Stimulated activated CD8-positive, alpha-beta memory T cell treated with anti-CD3 and anti-CD28 coated beads, Interleukin-2, amount 100 ng/mL, for 1 hour (primary cell): ENCODE measurements at places on chromosomes 3 and 15.
A peak's percentile ranks its signal among the peaks of the same experiment; 100 is the strongest.

- DNase-seq = no peak
These were observed 40.7 kb upstream of the TBC1D21 start for GRCh38 chr15:73832657-73833056.

GRCh38 chr3:48782046-48782445 lies 65.0 kb upstream of the IP6K2 start:
- DNase-seq = no peak

GRCh38 chr3:32428092-32429068 lies 36.7 kb downstream of the CMTM7 start:
- DNase-seq = no peak

GRCh38 chr3:54665016-54665600 lies 262.8 kb downstream of the LRTM1 start:
- no peak for DNase-seq

GRCh38 chr3:39978308-39978707 lies 168.9 kb downstream of the MYRIP start:
- DNase-seq = no peak

GRCh38 chr3:61847784-61848462 lies 286.6 kb downstream of the PTPRG start:
- no peak for DNase-seq

DNA sequence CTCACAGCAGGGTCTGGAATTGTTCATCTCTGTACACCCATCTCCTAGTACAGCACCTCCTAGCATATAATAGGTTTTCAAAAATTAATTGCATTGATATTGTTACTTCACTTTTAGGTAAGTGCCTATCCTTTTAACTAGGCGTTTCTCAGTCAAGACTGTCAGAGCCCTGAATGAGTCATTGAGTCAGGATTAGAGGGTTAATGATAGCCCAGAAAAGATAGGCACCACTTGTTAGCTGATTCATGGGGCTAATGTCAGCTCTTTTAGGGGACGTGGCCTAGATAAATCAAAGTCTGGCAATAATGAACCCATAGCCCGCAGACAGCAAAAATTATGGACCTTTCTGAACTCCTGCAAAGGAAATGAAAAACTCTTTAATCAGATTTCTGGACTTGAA lies 42.9 kb downstream of the TIMP4 start:
- DNase-seq = no peak

DNA sequence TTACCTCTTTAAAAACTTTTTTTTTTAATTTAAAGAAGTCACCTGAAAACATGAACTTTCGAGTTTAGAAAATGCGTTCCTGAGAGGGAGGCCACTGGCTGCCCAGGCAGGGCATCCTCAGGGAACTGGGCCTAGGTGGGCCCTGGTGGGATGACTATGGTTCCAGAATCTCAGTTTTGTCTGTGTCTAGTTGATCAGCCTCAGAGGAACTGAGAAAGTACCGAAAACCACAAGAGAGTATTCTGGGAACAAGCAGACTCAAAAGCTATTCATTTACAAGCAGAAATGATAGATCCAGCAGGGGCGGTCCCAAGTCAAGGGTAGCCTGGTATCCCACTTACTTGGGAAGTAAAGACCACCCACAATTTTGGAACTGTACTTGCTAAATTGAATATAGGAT lies 10.5 kb downstream of the WWTR1 start:
- DNase-seq = no peak

DNA sequence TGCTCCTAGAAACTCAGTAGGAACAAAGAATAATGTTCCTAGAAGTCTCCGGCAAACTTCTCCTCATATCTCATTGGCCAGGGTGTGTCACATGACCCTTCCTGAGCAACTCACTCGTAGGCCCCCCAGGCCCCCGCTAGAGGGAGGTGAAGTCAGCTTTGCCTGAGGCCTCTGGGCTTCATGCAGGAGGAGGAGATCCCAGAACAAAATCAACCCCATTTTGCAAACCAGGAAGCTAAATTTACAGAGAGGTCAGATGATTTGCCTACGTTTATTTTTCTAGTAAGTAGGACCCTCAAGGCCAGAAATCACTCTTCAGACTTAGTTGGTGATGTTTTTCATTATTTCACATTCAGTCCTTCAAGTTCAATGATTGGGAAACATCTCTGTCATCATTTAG lies 99.1 kb downstream of the SSR3 start:
- DNase-seq = no peak

DNA sequence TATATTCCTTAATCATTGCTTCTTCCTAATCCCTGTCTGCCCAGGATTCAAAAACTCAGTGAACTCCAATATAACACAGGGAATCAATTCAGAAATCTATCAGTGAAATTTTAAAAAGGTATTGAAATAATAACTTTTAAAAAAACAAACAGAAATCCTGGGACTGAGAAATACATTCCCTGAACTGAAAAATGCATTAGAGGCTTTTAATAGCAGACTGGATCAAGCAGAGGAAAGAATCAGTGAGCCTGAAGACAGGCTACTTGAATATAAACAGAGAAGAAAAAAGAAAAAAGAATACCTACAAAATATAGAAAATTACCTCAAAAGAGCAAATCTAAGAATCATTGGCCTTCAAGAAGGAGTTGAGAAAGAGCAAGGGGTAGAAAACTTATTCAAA lies 54.7 kb downstream of the CEP70 start:
- no peak for DNase-seq

DNA sequence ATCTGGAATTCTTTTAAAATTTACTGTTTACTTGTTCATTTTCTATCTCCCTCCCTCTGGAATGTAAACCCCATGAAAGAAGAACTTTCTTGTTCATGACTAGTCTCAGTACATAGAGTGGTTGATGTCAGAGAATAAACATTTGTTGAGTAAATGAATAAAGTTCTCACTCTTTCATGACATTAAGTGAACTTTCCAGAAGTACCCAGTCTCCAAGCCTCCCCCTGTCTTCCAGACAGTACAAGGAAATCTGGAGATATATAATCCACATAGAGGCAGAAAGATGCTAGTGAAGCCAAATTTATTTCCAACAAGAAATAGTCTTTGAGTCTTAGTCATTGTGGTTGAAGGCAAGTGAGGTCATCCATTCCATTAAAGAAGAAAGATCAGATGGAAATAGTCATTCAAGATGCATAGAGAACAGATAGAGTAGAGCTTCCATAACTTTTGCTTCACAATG lies 71.5 kb upstream of the GALNT15 start:
- DNase-seq = no peak

DNA sequence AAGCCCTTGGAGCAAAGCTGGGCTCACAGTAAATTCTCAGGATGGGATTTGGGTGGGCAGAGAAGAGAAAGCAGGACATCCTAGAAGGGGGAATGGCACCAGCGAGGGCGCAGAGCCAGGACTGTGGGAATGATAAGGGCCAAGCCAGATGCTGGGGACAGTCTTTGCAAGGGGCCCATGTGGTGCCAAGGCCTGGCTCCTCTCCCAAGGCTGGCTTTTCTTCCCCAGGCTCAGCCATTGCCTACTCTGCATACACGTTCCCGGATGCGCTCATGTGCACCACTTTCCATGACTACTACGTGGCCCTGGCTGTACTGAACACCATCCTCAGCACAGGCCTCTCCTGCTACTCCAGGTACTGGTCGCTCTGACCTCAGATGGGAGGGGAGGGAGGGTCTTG lies 24.7 kb upstream of the KIF23 start:
- DNase-seq = no peak

GRCh38 chr3:100710261-100710968 lies 1.1 kb downstream of the TFG start:
- peak; percentile 2 for DNase-seq

DNA sequence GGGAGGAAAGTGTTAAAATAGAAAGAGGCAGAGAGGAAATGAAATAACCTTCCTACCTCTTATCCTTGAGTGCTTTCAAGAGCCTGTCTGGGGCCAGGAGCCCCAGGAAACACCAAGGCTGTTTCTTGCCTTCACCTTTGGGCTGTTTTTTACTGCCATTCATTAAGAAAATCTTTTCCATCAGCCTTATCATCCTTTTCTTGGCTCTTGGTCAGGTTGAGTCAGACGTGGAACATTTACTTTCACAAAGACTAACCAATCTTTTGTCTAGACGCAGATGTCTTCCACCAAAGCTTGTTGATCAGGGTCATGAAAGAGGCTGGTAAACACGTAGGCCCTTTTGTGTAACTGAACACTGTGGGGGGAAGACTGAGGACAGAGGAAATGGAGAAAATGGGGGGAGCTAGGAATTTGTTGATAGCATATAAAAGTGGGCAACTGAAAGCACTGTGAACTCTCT lies 151.0 kb upstream of the THBS1 start:
- no peak for DNase-seq

- no peak for DNase-seq
These were observed 3.4 kb downstream of the RNU6-1 start for GRCh38 chr15:67836477-67836876.

GRCh38 chr15:63041402-63041973 lies 1.1 kb upstream of the TPM1 start:
- no peak for DNase-seq

DNA sequence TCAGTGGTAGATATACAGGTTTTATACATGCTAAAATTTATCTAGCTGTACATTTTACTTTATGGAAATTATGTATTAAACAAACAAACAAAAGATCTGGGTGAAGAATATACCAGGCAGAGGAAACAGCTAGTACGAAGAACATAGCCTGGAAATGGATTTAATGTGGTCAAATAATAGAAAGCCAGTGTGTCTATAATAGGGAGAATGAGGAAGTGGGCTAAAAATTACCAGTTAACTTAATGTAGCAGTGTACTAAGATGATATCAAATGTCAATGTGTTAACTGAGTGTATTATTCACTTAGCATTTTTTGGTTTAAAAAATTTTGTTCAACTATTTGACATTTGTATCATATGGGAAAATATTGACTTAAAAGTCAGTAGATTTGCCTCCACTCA lies 22.8 kb upstream of the SLC15A2 start:
- no peak for DNase-seq

- no peak for DNase-seq
These were observed 246.6 kb upstream of the KCNMB2 start for GRCh38 chr3:178289544-178290160.

GRCh38 chr3:171398343-171398742 lies 61.9 kb downstream of the TNIK start:
- no peak for DNase-seq

DNA sequence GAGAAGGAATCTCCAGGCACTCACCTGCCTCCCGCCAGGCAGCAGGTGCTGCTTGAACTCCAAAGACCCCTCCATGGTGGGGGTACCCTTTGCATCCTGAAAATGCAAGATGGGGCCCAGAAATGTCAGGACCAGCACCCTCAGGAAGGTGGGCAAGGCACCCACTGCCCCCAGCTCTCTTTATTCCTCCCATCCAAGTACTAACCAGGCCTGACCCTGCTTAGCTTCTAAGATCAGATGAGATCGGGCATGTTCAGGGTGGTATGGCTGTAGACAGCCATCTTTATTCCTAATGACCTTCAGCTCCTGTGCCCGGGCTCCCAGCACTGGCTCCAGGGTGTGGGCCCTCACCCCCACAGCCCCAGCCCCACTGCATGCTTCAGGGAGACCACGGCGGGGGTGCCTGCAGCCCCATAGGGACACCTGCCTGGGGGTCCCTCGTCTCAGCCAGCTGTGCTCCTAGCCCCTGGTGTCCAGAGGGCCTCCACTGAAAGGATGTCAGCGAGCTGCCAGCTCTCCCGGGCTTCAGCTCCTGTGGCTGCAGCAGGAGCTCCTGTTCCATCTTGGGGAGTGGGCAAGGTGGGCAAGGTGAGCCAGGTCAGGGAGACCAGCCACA lies 13.2 kb downstream of the PLA2G4B start:
- DNase-seq = no peak

GRCh38 chr3:11564577-11565001 lies 79.1 kb downstream of the VGLL4 start:
- DNase-seq = no peak

- DNase-seq = no peak
These were observed 360.4 kb downstream of the ULK4 start for GRCh38 chr3:41601404-41601987.

DNA sequence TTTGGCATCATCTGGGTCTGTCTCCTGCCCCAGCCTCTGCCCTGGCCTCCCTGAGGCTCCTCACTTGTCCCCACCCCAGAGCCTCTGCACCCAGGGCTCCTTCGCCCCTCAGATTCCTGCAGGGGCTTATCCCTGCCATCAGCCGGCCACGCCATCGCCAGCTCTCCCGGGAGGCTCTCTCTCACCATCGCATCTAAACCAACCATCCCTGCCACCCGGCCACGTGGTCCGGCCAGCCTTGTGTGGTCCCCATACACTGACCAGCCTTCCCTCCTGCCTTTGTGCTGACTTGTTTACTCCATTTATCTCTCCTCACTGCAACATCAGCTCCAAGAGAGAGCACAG lies 134.3 kb upstream of the IQSEC1 start:
- no peak for DNase-seq

- DNase-seq = no peak
These were observed 115.1 kb downstream of the SLCO3A1 start for GRCh38 chr15:91968610-91969009.

GRCh38 chr3:115808244-115808643 lies 184.9 kb downstream of the GAP43 start:
- no peak for DNase-seq

GRCh38 chr3:152916753-152917279 lies 81.9 kb downstream of the P2RY1 start:
- no peak for DNase-seq

GRCh38 chr3:70053293-70053692 lies 53.8 kb downstream of the SAMMSON start:
- no peak for DNase-seq

DNA sequence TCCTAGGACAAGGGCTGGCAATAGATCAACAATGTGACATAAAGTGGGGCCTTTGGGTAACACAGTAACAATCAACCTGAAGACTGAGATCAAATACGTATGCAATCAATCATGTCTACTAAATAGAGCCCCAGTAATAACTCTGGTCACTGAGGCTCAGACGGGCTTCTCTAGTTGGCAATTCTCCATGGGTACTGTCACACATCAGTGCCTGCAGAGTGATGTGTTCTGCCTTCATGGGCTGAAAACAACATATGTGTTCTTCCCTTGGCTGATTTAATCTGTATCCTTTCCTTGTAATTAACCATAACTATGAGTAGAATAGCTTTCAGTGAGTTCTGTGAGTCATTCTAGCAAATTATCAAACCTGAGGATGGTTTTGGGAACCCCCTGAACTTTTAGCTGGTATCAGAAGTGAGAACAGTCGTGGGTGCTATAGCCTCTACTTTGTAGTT lies 113.6 kb downstream of the TMCO5A start:
- DNase-seq = no peak

DNA sequence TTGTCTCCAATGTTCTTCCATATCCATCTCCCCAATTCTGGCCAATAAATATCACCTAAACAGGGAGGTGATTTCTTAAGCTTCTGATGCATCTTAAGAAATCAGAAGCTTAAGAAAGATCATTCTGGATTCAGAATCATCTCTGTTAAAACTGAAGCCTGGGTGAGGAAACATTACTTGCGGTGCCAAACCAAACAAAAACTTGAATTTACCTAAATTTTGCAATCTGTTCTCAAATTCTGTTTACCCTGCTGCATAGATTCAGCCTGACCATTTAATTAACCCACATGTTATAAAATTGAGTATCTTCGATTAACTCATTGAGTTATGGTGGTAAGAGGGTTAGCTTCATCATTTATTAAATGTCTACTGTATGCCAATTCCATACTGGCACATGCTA lies 204.4 kb upstream of the ZNF385D start:
- DNase-seq = no peak

GRCh38 chr15:80957976-80958375 lies 31.6 kb downstream of the MESD start:
- DNase-seq = no peak

GRCh38 chr3:65978116-65978515 lies 60.6 kb downstream of the MAGI1 start:
- DNase-seq = no peak

GRCh38 chr3:195046441-195046840 lies 224.5 kb downstream of the XXYLT1 start:
- no peak for DNase-seq

GRCh38 chr3:138139691-138140090 lies 7.5 kb upstream of the A4GNT start:
- no peak for DNase-seq
